ENCODE measurements at places on chromosomes 1 and 21.

DNA sequence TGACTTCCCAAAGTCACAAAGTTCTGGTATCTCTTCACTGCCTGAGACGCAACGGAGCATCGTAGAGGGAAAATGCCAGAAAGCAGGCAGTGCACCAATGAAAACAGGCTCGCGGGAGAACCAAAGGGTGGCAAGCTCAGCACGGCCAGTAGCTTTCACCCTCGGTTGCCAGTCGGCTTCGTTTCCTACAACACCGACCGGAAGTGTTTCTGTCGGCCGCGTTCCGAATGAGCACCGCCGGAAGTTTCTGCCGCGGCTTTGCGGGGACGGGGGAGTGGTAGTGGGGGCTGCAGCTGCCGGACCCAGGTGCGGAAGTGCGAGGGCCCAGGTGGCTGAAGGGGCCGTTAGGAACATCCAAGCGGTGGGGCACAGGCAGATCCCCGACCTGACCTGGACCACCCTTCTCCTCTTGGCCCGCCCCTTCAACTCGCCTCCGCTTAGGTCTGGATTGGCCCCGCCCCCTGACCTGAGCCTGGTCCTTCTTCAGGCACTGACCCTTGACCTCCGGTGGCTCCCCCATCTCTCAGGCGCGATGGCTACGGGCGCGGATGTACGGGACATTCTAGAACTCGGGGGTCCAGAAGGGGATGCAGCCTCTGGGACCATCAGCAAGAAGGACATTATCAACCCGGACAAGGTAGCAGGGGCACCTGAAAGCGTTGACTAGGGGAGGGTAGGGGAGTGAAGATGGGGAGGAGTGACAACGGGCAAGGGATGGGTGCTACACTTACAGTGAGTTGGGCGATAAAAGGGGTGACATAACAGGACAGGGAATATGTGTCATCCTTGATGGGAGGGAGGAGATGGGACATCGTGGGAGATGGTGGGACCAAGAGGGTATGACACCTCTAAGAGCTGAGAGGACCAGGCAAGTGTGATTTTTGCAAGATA, at the start of gene DMAP1:
Gene DMAP1 (plus strand): TSS at position 250 of the 891 bp plus-strand sequence. CDS start 283 bp downstream, at position 533.
- DNase-seq = peak; percentile 83

DNA sequence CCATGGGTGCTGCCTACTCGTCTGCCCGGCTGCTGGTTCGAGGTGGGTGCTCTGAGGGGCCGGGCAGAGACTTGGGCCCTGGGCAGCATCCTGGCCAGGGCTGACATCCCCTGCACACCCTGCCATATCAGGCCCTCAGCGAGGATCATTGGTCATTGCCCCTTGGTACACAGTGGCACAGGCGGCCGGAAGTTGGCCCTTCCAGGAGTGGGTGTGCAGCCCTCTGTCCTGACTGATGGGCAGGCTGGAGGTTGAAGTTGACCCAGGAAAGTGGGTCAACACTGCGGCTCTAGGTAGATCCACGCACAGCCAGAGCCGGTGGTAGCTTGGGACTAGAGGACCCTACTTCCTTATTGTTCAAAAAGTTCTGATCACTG, 72.9 kb downstream of the TRIM11 start:
- DNase-seq = no peak

GRCh38 chr1:184953600-184954219, 20.6 kb downstream of the NIBAN1 start:
- peak; percentile 40 for DNase-seq

GRCh38 chr1:184753608-184754475, 816 bp downstream of the EDEM3 start:
- DNase-seq = peak; percentile 29

DNA sequence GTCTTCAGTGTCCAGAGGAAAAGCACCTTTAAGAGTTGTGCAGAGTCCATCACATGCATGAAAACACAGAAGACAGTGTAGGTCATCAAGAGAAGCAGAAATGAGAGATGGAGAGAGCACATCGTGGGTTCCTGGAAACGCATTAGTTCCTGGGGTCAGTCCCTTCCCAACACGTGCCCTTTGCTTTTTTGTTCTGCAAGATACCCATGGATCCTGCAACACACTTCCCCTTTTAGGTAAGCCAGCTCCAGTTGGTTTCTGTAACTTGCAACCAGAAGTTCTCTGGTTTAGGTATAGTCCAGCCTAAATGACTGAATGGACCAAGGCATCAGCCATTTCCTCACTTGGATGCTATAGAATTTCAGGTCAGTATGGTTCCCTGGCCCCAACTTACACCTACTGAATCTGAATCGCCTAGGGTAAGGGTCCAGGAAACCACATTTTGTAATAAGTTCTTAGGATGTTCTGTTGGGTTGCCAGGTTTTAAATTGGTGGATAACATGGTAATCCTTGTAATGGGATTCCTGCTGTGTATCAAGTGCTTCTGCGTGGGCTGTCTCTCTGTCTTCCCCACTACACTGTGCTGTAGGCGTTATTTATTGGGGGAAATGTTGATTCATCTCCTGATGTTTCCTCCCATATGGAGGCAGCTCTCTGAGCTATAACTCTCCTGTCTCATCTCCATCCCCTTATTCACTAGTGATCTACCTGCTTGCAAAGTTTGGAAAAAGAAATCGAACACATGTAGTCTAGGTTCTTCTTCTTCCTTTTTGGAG, 230.6 kb downstream of the TNR start:
- DNase-seq = no peak

DNA sequence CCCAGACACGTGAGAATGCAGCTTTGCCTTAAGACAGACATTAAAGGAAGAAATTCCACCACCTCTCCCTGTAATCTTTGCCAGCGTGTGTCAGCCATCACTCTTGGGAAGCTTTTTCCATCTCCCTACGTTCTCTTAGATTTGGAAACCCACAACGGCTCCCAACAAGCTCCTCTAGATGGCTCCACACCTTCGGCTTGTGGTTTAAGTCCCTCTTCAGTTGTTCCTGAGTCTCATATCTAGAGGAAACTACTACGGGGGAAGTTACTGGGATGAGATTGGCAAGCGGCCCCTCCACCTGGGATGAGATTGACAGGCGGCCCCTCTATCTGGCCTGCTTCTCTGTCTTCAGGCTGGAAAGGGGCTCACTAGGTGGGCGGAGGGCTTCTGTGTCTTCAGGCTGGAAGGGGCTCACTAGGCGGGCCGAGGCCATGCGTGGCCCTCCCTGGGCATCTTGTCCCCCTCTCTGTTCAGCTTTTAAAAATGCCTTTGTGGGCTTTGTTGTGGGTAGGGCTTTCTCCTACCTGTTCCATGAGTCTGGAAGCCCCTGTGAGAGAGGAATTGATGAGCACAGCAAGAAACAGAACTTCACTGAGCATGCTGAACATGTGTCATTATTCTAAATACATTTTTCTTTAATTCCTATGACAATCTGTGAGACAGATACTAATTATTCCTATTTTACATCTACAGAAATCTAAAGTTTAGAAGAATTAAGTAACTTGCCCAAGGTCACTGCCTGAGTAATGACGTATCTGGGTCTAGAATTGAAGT, 670.5 kb downstream of the KIF26B start:
- no peak for DNase-seq

- DNase-seq = no peak
Observed at GRCh38 chr1:33897092-33897725, 33.3 kb downstream of the HMGB4 start.

- DNase-seq = no peak
Observed at GRCh38 chr1:15172405-15173259, 19.1 kb downstream of the TMEM51 start.

GRCh38 chr1:20370698-20371097, 80.0 kb downstream of the VWA5B1 start:
- DNase-seq = no peak

DNA sequence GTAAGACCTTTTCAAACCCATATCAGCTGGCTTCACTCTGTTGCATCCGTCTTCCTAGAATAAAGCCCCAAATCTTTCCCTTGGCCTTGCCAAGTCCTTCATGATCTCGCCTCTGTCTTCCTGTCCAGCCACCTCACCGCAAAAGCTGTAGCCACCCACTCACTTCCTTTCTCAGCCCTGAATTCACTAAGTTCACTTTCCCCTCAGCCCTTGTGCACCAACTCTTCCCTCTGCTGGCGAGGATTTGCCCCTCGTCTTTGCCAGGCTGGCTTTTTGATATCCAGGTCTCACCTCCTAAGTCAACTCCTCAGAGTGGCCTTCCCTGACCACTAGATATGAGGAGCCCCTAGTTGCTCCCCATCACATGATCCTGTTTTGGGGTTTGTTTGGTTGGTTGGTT, 3.9 kb upstream of the COL16A1 start:
- DNase-seq = no peak

GRCh38 chr1:94043738-94044289, 77.1 kb downstream of the ABCA4 start:
- DNase-seq = no peak

GRCh38 chr1:179295164-179295755, 1.7 kb downstream of the SOAT1 start:
- no peak for DNase-seq

- no peak for DNase-seq
Observed at GRCh38 chr1:166350490-166350889, 183.7 kb upstream of the FAM78B start.

- DNase-seq = no peak
Observed at GRCh38 chr1:245986404-245987218, 520.5 kb downstream of the SMYD3 start.

- DNase-seq = peak; percentile 3
Observed at GRCh38 chr1:239386453-239387303, at the start of gene CHRM3. Gene CHRM3 (plus strand): TSS chr1:239386568. CDS start chr1:239907452, 520,884 bp downstream.

GRCh38 chr1:225191199-225191753, 236.6 kb downstream of the LBR start:
- no peak for DNase-seq

DNA sequence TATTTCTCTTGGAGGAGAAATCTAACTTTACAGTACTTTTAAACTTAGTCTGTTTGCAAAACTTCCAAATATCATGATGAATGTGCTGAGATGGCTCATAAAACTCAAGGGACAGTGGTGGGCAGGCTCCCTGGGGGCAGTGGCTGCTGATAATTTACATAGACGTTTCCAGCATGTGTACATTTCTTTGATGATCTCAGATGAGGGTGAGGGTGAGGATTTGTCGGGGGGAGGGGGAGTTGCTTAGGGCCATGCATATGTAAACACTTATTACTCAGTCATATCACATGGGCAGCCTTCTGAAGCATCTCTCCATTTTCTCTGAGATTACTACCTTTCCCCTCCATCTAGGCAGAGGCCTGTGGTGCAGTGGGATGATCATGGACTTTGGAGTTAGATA, 152.9 kb upstream of the HMGB4 start:
- DNase-seq = no peak

GRCh38 chr1:162215902-162216301, 146.4 kb downstream of the NOS1AP start:
- no peak for DNase-seq

DNA sequence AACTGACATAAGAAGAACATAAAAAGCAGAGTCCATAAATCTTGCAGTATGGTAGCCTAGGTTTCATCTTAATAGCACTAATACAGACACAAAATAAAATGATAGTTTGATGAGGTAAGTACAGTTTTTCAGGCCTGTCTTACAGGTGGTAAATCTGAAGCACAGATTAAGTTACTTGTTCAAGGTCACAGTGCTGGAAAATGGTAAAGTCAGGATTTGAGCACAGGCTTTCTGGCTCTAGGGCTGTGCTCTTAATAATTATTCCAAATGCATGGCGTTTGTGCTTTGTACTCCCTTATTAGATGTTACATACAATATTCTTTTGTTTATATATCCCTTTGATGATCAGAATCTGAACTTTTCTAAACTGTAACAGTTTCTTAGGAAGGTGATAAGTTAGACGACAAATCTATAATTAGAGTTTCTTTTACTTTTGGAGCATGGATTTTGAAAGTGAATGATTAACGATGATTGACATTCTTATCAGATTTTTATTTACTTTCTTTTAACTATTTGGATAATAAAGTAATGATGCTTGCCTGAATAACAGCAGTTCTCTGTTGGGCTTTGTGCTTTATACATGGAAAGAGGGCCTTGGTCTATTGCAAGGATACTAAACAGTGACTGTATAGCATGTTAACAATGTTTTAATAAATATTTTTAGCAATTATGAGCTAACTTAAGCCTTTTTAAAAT, 101.5 kb upstream of the CACYBP start:
- DNase-seq = no peak

GRCh38 chr1:101309334-101310311, 72.8 kb downstream of the S1PR1 start:
- DNase-seq = peak; percentile 69

DNA sequence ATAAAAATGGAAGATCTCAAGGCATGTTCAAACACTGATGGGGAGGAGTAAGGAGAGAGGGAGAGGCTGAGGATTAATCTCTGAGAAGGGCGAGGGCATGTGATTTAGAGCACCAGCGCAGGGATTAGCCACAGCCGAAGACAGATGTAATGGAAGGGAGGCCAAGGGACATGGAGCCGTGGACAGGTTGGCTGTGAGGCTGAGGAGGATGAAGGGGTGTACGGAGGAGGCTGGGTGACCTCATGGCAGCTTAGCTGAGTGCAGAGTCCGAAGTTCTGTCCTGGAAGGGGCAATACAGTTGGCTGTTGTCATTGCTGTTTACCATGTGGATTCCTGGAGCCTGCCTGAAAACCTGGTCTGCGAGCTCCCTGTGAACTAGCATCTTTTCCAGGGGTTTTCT, 342.8 kb downstream of the RPS6KC1 start:
- DNase-seq = no peak

- DNase-seq = no peak
Observed at GRCh38 chr1:174058624-174059023, 36.5 kb upstream of the RC3H1 start.

- DNase-seq = no peak
Observed at GRCh38 chr21:42338729-42339715, 11.8 kb downstream of the TFF2 start.

DNA sequence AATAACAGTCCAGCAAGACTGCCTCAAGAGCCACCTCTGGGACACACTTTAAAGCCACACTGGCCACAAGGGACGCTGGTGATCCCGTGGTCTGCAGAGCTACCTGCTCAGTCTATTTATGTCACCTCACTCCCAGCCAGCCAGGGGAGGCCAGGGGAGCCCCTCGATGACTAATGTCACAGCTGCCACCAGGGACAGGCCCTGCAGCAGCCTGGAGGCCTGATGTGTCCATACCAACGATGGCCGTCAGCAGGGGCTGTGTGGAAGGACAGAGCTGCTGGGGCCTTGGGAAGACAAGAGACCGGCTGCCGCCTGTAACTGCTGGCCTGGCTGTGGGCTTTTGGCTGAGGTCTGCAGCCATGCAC, 71.0 kb downstream of the SIK1 start:
- no peak for DNase-seq

DNA sequence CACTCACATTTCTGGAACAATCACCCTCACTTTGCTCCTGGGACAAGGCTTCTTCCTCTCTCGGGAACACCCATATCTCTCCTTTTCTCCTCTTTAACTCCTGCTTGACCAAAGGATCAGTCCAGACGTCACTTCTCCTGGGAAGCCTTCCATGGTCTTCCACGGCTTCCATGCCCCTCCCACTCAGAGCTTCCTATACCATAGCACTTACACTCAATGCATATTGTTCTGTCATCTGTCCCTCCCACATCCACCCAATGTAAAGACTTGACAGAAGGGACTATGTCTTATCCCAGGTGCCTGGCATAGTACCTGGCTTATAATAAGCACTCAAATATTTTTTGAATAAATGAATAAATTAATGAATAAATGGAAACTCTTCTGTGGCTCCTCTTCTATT, 28.2 kb downstream of the CD34 start:
- DNase-seq = no peak
